ENCODE measurements at places on chromosomes 2 and 18. TPM values are rescaled to one million over a fixed set of nuclear protein-coding genes. Genes with fewer than 3 reads are reported as not detected.

GRCh38 chr2:224638301-224638823 is 53.2 kb upstream of the CUL3 start:
- no peak for DNase-seq
- no peak overlapping the region for H3K4me3 ChIP-seq
- no peak overlapping the region for H3K27ac ChIP-seq
- H3K36me3 ChIP-seq, result no peaks in the 10 kb centered on the region

Gene C1GALT1C1L
- 1.2 TPM for polyA plus RNA-seq

- H3K4me3 ChIP-seq, result no peak overlapping the region
- H3K27ac ChIP-seq, result no peak overlapping the region
- H3K27me3 ChIP-seq, result no peaks in the 10 kb centered on the region
These were observed 131.0 kb downstream of the SNTG2 start for GRCh38 chr2:1081451-1082225.

DNA sequence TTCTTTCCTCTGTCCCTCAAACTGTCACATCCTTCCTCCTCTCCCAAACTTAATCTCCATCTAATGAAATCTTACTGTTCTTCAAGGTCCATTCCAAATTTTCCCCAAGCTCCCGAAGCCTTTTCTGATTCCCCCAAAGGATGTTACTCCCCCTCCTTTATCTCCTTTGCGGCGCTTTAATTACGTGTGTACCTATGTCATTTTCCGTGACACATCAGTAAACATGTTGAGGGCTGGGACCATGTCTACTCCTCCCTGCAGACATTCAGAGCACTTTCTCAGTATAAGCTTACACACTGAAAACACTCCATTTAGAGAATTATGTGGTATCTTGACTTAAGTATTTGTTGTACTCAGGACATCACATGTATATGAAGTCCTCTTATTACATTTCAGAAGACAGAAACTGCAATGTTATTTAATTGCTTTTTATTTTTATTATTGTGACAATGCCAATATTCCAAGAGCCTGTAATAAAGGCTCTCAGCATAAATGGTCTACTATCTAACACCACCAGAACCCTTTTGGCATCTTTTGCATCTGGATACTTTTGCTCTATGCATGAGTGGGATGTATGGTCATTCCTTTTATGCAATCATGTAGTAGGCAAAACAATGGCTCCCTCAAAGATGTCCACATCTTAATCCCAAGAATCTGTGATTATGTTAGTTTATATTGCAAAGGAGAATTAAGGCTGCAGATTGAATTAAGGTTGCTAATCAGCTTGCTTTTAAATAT is 1.8 kb downstream of the NMI start:
- no peak for DNase-seq
- H3K4me1 ChIP-seq, result peaks cover 9% of the 10 kb centered on the region
- no peak overlapping the region for H3K27ac ChIP-seq
- no peaks in the 10 kb centered on the region for H3K36me3 ChIP-seq
- no peak overlapping the region for H3K4me3 ChIP-seq

- DNase-seq, result no peak
- H3K27me3 ChIP-seq, result no peaks in the 10 kb centered on the region
- no peak overlapping the region for H3K27ac ChIP-seq
- no peak overlapping the region for H3K4me3 ChIP-seq
These were observed 89.8 kb downstream of the TEX51 start for GRCh38 chr2:126988482-126988881.

Gene LYG2
- not detected for polyA plus RNA-seq

DNA sequence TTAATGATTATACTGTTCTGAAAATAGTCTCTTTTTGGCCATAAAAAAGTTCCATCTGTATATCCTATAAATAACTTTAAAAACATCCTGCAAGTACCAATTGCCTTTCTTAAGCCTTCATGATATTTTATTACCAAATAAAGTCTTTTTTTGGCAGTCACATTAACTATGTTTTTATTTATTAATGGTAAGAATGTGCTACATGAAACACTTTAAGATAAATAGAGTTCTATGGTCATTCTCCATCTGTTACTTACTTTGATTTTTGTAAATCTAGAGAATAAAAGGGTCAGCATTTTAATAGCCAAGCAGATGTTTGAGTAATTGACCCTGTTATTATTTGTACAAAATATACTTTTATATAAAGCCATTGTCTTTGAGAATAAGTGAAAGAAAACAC is 52.6 kb downstream of the LCLAT1 start:
- no peaks in the 10 kb centered on the region for H3K27me3 ChIP-seq
- no peak overlapping the region for H3K4me3 ChIP-seq
- no peaks in the 10 kb centered on the region for H3K36me3 ChIP-seq
- H3K4me1 ChIP-seq, result no peaks in the 10 kb centered on the region
- DNase-seq, result no peak
- H3K27ac ChIP-seq, result no peak overlapping the region

Gene CD8A
- 1.2 TPM for polyA plus RNA-seq

- no peak for DNase-seq
- H3K27me3 ChIP-seq, result no peaks in the 10 kb centered on the region
- no peak overlapping the region for H3K4me3 ChIP-seq
- H3K27ac ChIP-seq, result no peak overlapping the region
- no peaks in the 10 kb centered on the region for H3K36me3 ChIP-seq
These were observed 19.8 kb downstream of the PARD6G start for GRCh38 chr18:80227472-80227871.

DNA sequence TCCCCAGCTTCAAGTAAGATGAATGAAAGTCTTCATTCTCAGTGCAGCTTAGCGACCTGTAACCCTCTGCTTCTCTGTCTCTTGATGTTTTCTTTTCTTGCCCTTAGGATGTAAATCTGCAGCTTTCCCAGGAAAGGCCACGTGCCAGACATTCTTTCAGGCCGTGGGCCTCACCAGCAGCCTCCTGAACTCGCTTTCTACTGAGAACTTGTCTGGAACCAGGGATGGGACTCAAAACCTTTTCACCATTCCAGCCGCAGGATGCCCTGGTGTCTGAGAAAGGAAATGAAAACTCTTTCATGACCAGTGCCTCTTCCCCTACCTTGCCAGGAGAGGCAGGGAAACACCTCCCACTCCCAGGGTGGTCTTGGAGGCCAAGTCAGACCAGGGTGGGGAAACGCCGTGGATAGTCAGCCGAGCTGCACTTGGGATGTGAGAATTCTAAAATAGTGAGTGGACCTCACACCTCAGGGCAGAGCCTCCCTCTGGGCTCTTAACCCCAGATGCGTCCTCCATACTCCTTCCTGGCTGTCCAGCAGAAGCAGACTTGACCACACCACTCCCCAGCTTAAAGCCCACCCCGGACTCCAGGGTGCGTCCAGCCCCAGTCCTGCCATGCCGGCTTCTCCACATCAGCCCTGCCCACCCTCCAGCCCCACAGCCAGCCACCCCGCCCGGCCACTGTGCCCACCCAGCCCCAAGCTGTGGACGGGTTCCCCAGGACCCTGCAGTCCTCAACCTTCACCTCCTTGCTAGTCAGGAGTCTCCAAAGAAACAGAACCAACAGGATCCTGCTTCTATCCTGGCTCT is 115.5 kb downstream of the TWIST2 start:
- no peak for DNase-seq

DNA sequence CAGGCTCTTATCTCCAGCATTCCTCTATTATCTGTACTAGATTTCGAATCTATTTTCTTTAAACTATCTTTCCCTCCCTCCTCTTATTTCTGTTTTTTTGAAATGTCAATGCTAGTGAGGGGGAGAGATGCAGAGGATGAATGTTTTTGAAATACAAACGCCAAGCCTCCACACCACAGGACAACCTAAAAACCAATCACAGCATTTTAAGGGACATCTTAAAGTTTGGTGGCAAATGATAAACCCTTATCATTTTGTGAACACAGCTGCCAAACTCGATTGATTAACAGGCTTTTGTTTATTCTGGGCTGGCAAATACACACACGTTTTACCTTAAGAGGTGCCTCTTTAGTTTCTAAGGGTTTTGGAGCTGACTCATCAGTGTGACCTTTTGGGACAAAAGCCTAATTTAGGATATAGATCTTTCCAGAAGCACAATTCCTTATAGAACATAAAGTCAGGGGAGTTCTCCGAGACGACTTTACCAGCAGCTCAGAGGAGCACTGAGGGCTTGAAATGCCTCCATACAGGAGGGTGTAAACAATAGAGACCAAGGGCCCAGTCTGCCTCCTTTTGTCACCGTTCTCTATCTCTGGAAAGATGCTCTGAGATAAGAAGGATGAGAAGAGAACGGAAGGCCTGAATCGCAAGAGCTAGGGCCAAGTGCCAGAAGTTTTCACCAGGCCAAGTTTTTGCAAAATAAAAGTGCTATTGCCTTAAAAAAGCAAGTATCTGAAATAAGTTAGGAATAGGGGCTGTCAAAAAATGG is 4.2 kb upstream of the MEIS1 start:
- H3K27me3 ChIP-seq, result no peaks in the 10 kb centered on the region
- no peak for DNase-seq
- peak overlapping the region; percentile 11 for H3K27ac ChIP-seq
- no peaks in the 10 kb centered on the region for H3K36me3 ChIP-seq
- peaks cover 6% of the 10 kb centered on the region for H3K4me1 ChIP-seq

GRCh38 chr2:18467749-18468360 is 92.6 kb downstream of the RDH14 start:
- no peak overlapping the region for H3K4me3 ChIP-seq
- H3K36me3 ChIP-seq, result no peaks in the 10 kb centered on the region
- H3K27me3 ChIP-seq, result no peaks in the 10 kb centered on the region
- DNase-seq, result no peak

Gene REG1A
- 70,084 TPM for polyA plus RNA-seq

- H3K27me3 ChIP-seq, result no peaks in the 10 kb centered on the region
- H3K27ac ChIP-seq, result no peak overlapping the region
- no peaks in the 10 kb centered on the region for H3K4me1 ChIP-seq
- no peak overlapping the region for H3K4me3 ChIP-seq
- no peak for DNase-seq
These were observed 129.2 kb upstream of the CTNNA2 start for GRCh38 chr2:79383681-79384080.

Gene TNFRSF11A
- polyA plus RNA-seq, result 3.2 TPM

DNA sequence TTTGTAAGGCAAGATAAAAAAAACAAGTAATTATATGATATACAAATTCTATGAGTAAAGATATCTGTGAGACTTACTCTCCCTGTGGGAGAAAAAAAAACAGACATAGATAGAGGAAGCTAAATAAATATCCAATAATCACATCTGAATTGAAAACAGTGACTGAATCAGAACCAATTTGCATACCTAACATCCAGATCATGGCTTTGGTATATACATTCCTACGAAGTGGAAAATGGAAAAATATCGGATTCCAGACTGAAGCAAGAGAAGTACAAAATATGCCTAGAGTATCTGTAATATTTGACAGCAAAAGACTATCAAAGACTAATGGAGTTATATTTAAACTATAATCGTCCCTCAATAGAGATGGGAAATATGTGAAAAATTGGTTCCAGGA is 1108.1 kb upstream of the CHAC2 start:
- no peaks in the 10 kb centered on the region for H3K4me1 ChIP-seq
- no peak for DNase-seq
- no peaks in the 10 kb centered on the region for H3K27me3 ChIP-seq
- no peak overlapping the region for H3K4me3 ChIP-seq

Gene C2orf92
- polyA plus RNA-seq, result 42.6 TPM

Gene GLS
- polyA plus RNA-seq, result 54.3 TPM

- no peak overlapping the region for H3K4me3 ChIP-seq
- DNase-seq, result no peak
- H3K36me3 ChIP-seq, result no peaks in the 10 kb centered on the region
- no peaks in the 10 kb centered on the region for H3K4me1 ChIP-seq
These were observed 77.0 kb upstream of the CERS6 start for GRCh38 chr2:168378960-168379669.

- no peak for DNase-seq
- H3K27ac ChIP-seq, result no peak overlapping the region
- H3K4me1 ChIP-seq, result peaks cover 23% of the 10 kb centered on the region
- no peaks in the 10 kb centered on the region for H3K27me3 ChIP-seq
- H3K4me3 ChIP-seq, result no peak overlapping the region
These were observed 1237.8 kb upstream of the ZEB2 start for GRCh38 chr2:145757503-145758246.

DNA sequence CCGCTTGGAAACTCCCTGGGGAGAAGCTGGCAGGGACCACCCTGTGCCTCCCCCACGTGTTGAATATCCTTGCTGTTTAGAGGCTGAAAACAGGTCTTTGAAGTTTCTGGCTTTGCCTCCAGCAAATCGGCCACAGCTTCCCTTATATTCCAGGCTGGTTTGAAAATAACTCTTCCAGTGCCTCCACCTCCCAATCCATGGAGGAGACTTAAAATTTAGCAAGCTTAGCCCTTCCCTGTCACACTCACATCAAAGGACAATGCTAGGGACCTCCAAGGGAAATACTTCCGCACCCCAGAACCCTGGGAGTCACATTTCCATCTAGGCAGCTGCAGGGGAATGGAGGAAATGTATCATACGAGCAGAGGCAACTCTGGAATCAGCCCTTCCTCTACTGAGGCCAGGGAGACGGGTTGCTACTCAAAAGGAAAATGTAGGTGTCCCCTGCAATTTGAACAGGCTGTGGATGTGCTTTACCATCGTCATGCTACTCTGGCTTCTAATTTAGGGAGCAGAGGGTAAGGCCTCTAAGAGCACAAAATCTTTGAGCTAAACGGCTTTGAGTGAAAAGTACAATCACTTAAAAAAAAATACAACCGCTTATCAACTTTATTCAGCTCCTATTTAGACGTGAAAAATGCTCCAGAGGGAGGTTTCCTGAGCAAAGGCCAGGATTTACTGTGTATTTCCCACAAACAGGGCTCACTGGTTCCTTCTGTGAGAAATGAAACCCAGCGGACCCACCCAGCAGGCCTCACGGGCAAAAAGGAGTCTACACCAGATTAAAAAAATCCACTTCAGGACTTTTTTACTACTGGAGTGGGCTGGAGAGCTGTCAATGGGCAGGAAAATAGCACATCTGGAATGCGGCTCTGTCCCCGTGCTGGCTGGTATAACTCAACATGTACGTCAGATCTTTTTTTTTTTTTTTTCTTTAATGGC is 49.4 kb upstream of the PKDCC start:
- H3K27me3 ChIP-seq, result no peaks in the 10 kb centered on the region
- no peaks in the 10 kb centered on the region for H3K4me1 ChIP-seq
- no peaks in the 10 kb centered on the region for H3K36me3 ChIP-seq
- DNase-seq, result no peak
- H3K27ac ChIP-seq, result no peak overlapping the region
- H3K4me3 ChIP-seq, result no peak overlapping the region

DNA sequence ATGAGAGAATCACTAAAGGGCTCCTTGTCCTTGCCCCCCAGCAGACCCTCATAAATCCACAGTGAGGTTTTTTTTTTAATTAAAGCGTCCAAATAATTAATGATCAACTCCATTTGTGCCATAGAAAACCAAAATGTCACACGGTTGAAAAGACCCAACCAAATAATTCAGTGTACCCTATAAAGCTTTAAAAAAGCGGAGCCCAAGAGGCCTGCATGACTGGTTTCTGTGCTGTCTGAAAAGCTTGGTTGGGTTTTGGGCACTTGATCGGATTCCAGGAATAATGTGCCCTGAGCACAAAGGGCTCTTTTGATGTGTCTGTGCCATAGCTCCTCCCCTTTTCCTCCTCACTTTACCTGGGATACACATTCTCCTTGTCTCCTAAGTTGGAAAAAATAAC is 523.2 kb downstream of the TNS1 start:
- H3K36me3 ChIP-seq, result no peaks in the 10 kb centered on the region
- no peak for DNase-seq
- H3K4me1 ChIP-seq, result no peaks in the 10 kb centered on the region
- no peak overlapping the region for H3K27ac ChIP-seq
- H3K4me3 ChIP-seq, result no peak overlapping the region
- H3K27me3 ChIP-seq, result no peaks in the 10 kb centered on the region

Gene ACMSD
- 3.4 TPM for polyA plus RNA-seq

Gene SLC23A3
- polyA plus RNA-seq, result 3.0 TPM

GRCh38 chr2:2705871-2706270 is 374.8 kb upstream of the MYT1L start:
- no peaks in the 10 kb centered on the region for H3K4me1 ChIP-seq
- DNase-seq, result no peak
- H3K4me3 ChIP-seq, result no peak overlapping the region
- no peaks in the 10 kb centered on the region for H3K36me3 ChIP-seq
- no peaks in the 10 kb centered on the region for H3K27me3 ChIP-seq

Gene KCNK3
- polyA plus RNA-seq, result 7.5 TPM

Gene ALLC
- 0.68 TPM for polyA plus RNA-seq

Gene CFAP65
- polyA plus RNA-seq, result 0.19 TPM
